ENCODE measurements at places on chromosomes 7 and 10. TPM values are rescaled to one million over a fixed set of nuclear protein-coding genes. Genes with fewer than 3 reads are reported as not detected.

The NPC1L1 gene
- not detected for total RNA-seq

The OR2A7 gene
- 2.2 TPM for total RNA-seq

The TBXAS1 gene
- total RNA-seq = 1.7 TPM

The LRRTM3 gene
- not detected for total RNA-seq

The XRCC2 gene
- total RNA-seq = 21.8 TPM

The PON3 gene
- 0.14 TPM for total RNA-seq

- no peak overlapping the region for H3K4me3 ChIP-seq
- H3K4me1 ChIP-seq = peaks cover 59% of the 10 kb centered on the region
- no peaks in the 10 kb centered on the region for H3K27me3 ChIP-seq
- H3K27ac ChIP-seq = peak overlapping the region; percentile 83
These were observed 27.2 kb downstream of the IKZF1 start for GRCh38 chr7:50331564-50332208.

- H3K4me3 ChIP-seq = no peak overlapping the region
- no peak for DNase-seq
- H3K36me3 ChIP-seq = no peaks in the 10 kb centered on the region
These were observed 68.6 kb downstream of the UNCX start for GRCh38 chr7:1301054-1301881.

- DNase-seq = no peak
- H3K4me1 ChIP-seq = no peaks in the 10 kb centered on the region
- H3K27ac ChIP-seq = no peak overlapping the region
- no peak overlapping the region for H3K4me3 ChIP-seq
These were observed 45.4 kb downstream of the C10orf143 start for GRCh38 chr10:130065251-130065650.

DNA sequence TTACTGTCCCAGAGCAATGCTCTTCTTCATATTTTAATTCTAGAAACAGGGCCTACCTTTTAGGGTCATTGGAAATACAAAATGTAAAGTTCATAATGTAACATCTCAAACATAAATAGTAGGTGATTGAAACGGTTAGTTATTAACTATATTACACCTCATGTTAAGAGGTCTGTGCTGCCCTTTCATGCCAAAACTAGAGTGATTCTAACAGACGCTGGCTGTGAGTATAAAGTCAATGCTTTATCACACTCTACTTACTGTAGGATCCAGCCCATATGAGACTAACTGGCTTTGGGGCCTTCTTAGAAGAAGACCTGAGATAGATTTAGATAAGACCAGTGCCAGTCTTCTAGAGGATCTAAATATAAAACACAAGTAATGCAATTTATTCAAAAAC, 966.1 kb upstream of the SORCS1 start:
- H3K27me3 ChIP-seq = no peaks in the 10 kb centered on the region
- H3K4me3 ChIP-seq = no peak overlapping the region
- no peak for DNase-seq
- no peaks in the 10 kb centered on the region for H3K36me3 ChIP-seq
- H3K27ac ChIP-seq = no peak overlapping the region
- no peaks in the 10 kb centered on the region for H3K4me1 ChIP-seq

GRCh38 chr10:6204063-6204340, 1.3 kb downstream of the PFKFB3 start:
- peaks cover 35% of the 10 kb centered on the region for H3K4me1 ChIP-seq
- no peaks in the 10 kb centered on the region for H3K27me3 ChIP-seq
- DNase-seq = peak; percentile 55

DNA sequence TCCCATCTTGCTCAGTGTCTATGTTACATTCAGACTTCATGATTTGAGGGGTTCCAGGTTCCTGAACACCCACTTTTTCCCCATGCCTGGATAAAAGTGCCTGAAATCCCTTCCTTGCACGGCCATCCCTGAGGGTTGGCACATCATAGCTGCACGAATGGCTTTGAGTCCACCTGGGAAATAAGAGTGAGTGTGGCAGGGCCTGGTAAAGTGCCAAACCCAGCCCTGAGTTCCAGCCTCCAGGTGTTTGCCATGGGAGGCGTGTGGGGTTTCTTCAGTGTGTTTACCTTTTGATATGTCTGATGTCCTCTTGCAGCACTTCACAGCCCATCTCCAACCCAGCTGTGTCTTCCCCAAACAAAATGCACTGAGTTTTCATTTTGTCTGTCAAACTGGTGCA, 145.7 kb downstream of the PAXIP1 start:
- H3K4me1 ChIP-seq = no peaks in the 10 kb centered on the region
- no peak for DNase-seq
- H3K27me3 ChIP-seq = no peaks in the 10 kb centered on the region
- H3K36me3 ChIP-seq = no peaks in the 10 kb centered on the region
- no peak overlapping the region for H3K4me3 ChIP-seq

GRCh38 chr7:97024209-97025129, at the start of gene DLX5:
TSS of gene DLX5 (minus strand) at chr7:97024831. CDS start at chr7:97024623, 208 bp downstream.
- peaks cover 3% of the 10 kb centered on the region for H3K36me3 ChIP-seq
- H3K4me1 ChIP-seq = peaks cover 23% of the 10 kb centered on the region
- H3K4me3 ChIP-seq = no peak within 1 kb of the TSS
- H3K27me3 ChIP-seq = peaks cover 83% of the 10 kb centered on the region

- no peak within 1 kb of the TSS for H3K27ac ChIP-seq
- peaks cover 7% of the 10 kb centered on the region for H3K4me1 ChIP-seq
- DNase-seq = peak; percentile 10
- H3K36me3 ChIP-seq = peaks cover 4% of the 10 kb centered on the region
- H3K27me3 ChIP-seq = peaks cover 73% of the 10 kb centered on the region
- H3K4me3 ChIP-seq = peak within 1 kb of the TSS; percentile 81
These were observed at the start of gene KLF14 for GRCh38 chr7:130733931-130734814. TSS of gene KLF14 (minus strand) at chr7:130734207. CDS start at chr7:130734033, 174 bp downstream.

GRCh38 chr10:24969841-24970281, 17.5 kb upstream of the PRTFDC1 start:
- H3K4me3 ChIP-seq = no peak overlapping the region
- H3K27ac ChIP-seq = no peak overlapping the region
- H3K36me3 ChIP-seq = no peaks in the 10 kb centered on the region
- peaks cover 4% of the 10 kb centered on the region for H3K4me1 ChIP-seq
- DNase-seq = no peak

DNA sequence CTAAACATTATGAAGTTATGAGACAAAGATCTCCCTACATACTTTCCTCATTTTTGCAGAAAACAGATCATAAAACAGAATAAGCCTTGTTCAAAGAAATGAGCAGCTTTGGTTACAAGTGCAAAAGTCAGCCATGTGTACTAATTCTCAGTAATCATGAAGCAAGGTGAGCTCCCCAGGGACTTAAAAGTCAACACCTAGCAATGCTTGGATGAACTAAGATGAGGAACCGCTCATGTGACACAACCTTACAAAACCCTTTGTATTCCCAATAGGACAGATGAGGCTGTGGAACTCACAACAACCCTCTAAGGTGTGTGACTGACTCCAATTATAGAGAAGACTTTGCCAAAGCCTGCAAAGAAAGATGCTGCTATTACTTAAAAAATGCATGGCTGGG, 154.5 kb downstream of the SLC25A13 start:
- no peak overlapping the region for H3K27ac ChIP-seq
- no peak for DNase-seq
- H3K4me3 ChIP-seq = no peak overlapping the region
- peaks cover 33% of the 10 kb centered on the region for H3K36me3 ChIP-seq
- H3K27me3 ChIP-seq = no peaks in the 10 kb centered on the region
